ENCODE measurements at places on chromosomes 1 and 21. TPM values are rescaled to one million over a fixed set of nuclear protein-coding genes. Genes with fewer than 3 reads are reported as not detected.

Gene NUF2
- 25.2 TPM for total RNA-seq

Gene AADACL3
- not detected for total RNA-seq

Gene ANKRD35
- not detected for total RNA-seq

Gene S100A7A
- not detected for total RNA-seq

Gene LCK
- total RNA-seq, result 0.06 TPM

Gene CD1C
- total RNA-seq, result not detected

Gene ANKRD65
- 0.03 TPM for total RNA-seq

Gene KCNK1
- total RNA-seq, result 19.5 TPM

Gene KRTAP21-2
- not detected for total RNA-seq

Gene ACTL8
- total RNA-seq, result 1.7 TPM

Gene GUCA2B
- total RNA-seq, result 0.37 TPM

Gene RNU1-1
- not detected for total RNA-seq

Gene LHX8
- total RNA-seq, result 1.0 TPM

Gene COL18A1
- 136 TPM for total RNA-seq

Gene INSRR
- total RNA-seq, result not detected

Gene CCNL2
- 46.7 TPM for total RNA-seq

Gene RXFP4
- total RNA-seq, result not detected

Gene AHCTF1
- total RNA-seq, result 34.8 TPM

Gene DNAI4
- total RNA-seq, result 0.34 TPM

Gene CLCNKB
- 0.07 TPM for total RNA-seq

Gene TRIM17
- total RNA-seq, result not detected

Gene CHD5
- total RNA-seq, result 1.5 TPM

Gene KIF14
- total RNA-seq, result 8.2 TPM

Gene HFM1
- not detected for total RNA-seq

Gene RAB13
- total RNA-seq, result 134 TPM

Gene MASP2
- total RNA-seq, result not detected

Gene WASF2
- 55.1 TPM for total RNA-seq

Gene PCSK9
- 2.7 TPM for total RNA-seq

Gene MCOLN2
- total RNA-seq, result 1.9 TPM

All from A549 treated with AZD2906 at 1 μM for 4 hours (cell line).